Fibroblast of mammary gland (primary cell): ENCODE measurements at places on chromosomes 16 and 17.

- peak; percentile 28 for DNase-seq
Measured at GRCh38 chr17:55743103-55743679, 7.7 kb upstream of the PCTP start.

GRCh38 chr16:3498988-3499387 lies 1.8 kb upstream of the CLUAP1 start:
- DNase-seq, result no peak

GRCh38 chr17:67490471-67490870 lies 113.4 kb downstream of the PITPNC1 start:
- peak; percentile 69 for DNase-seq

DNA sequence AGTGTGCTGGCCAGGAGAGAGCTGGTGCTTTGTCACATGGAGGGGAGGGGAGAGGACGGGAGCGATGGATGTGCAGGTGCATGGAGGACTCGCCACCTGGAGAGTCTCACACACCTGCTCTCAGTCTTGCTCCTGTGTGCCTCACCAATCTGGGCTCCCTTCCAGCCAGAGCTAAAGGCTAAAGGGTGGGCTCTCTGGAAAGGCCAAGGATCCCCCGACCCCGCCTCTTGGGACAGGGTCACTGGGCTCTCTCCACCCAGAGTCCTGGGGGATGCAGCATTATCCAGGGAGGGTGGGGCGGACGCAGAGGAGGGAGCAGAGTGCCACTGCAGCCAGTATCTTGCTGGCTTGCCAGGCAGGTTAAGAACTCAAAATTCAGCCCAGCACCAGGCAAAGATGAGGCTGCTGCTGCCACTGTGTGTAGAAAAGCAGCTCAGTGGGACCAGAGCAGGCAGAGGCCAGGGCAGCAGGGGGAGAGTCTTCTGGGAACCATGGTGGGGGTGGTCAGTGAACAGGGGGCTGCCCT lies 5.4 kb upstream of the STAT5B start:
- no peak for DNase-seq

GRCh38 chr17:18986541-18987229 lies 17.9 kb downstream of the FAM83G start:
- DNase-seq, result no peak

DNA sequence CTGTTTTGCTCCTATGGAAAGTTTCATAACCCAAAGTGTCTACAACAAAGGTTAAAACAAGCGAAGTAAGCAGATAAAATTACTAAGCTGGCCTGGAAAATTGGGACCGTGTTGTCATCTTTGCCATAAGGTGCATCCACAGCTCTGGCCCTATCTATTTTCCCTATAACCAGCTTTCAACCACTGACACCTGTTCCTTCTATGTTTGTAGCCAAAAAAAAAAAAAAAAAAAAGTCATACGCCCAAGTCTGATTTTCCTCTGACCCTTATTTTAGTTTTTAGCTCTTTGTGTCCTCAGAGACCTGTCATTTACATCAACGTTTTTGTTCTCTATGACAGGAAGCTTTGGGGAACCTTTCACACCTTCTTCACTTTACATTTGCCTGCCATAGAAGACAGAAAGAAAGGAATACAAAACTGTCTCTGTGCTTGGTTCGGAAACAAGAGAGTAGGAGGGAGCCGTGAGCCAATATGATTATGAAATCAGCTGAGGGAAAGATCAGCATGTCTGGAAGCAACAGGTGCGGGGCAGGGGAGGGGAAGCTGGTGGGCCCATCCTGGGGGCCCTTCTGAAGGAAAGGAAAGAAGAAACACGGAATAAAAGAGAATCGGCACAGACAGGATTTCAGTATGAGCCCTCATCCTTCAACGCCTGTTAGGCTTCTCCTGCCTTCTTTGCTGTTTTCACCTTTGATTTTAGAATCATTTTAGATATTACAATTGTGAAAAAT lies 8.5 kb downstream of the HS3ST3A1 start:
- DNase-seq, result no peak

DNA sequence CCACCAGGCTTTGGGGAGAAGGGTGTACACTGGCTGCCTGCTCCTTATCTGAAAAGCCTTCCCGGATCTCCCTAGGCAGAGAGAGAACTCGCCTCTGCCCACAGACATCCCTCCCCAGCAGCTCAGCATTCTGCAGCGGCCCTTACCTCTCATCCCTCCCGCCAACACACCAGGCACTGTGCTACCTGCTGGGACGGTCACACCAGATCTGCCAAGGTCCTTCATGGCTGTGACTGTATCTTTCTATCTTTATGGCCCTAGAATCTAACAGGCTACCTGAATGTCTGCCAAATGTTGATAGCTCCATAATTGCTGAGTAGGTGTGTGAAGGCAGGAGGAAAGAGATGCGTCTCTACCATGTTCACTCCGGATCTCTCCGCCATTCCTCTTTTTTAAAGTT lies 7.9 kb downstream of the TSNAXIP1 start:
- DNase-seq, result no peak

DNA sequence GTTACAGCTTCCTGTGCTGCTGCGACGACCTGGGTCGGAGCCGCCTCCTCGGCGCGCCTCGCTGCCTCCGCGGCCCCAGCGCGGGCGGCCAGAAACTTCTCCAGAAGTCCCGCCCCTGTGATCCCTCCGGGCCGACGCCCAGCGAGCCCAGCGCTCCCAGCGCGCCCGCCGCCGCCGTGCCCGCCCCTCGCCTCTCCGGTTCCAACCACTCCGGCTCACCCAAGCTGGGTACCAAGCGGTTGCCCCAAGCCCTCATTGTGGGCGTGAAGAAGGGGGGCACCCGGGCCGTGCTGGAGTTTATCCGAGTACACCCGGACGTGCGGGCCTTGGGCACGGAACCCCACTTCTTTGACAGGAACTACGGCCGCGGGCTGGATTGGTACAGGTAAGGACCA lies 746 bp downstream of the HS3ST2 start:
- no peak for DNase-seq

GRCh38 chr17:44591206-44591605 lies 33.9 kb downstream of the FZD2 start:
- no peak for DNase-seq

- no peak for DNase-seq
Measured at GRCh38 chr17:44778656-44779210, 19.9 kb downstream of the ADAM11 start.

GRCh38 chr17:65434251-65434650 lies 127.2 kb downstream of the AXIN2 start:
- no peak for DNase-seq

GRCh38 chr16:65809627-65810026 lies 556.9 kb upstream of the CDH5 start:
- no peak for DNase-seq

DNA sequence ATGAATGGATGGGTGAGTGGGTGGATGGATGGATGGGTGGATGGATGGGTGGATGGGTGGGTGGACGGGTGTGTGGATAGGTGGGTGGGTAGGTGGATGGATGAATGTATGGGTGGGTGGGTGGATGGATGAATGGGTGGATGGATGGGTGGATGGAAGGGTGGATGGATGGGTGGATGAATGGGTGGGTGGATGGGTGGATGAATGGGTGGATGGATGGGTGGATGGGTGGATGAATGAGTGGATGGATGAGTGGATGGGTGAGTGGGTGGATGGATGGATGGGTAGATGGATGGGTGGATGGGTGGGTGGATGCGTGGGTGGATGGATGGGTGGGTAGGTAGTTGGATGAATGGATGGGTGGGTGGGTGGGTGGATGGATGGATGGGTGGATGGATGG lies 13.2 kb upstream of the ATP2C2 start:
- no peak for DNase-seq

DNA sequence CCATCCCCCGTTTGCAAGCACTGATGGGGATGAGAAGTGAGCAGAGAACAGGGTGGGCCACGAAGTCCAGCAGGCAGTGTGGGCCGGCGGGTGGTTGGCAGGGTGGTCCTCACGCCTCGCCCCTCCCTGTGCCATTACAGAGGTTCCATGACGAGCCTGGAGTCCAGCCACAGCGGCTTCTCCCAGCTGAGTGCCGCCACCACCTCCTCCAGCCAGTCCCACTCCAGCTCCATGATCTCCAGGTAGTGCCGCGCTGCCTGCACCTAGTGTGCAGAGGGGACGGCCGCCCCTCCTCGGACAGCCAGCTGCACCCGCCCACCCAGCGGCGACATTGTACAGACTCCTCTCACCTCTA lies 73.0 kb downstream of the SEC14L1 start:
- no peak for DNase-seq

GRCh38 chr17:16942141-16943031 lies 29.5 kb downstream of the TNFRSF13B start:
- DNase-seq, result no peak

DNA sequence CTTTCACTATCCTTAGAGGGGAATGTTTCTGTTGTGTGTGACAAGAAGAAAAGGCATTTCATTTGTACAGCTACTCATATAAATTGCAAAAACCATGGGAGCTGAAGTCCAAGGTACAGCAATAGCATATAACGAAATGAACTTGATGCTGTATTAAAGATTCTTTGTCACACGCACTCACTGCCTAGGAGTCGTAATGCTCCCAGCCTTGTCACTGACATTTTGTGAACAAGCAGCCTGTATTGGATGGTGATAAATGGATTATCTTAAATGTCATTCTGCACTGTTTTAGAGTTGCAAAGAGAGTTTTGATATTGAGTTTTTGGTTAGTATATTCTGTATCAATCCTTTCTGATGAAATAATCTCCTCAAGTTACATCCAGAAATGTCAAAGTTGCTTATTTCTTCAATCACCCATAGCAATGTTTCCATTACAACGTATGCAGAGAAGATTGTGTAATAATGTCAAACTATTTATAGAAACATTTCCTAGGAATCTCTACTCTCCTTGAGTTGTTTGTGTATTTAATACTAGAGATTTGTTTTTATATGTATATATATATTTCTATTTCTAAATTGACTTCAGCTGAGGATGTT lies 270.6 kb downstream of the FTO start:
- DNase-seq, result peak; percentile 10

DNA sequence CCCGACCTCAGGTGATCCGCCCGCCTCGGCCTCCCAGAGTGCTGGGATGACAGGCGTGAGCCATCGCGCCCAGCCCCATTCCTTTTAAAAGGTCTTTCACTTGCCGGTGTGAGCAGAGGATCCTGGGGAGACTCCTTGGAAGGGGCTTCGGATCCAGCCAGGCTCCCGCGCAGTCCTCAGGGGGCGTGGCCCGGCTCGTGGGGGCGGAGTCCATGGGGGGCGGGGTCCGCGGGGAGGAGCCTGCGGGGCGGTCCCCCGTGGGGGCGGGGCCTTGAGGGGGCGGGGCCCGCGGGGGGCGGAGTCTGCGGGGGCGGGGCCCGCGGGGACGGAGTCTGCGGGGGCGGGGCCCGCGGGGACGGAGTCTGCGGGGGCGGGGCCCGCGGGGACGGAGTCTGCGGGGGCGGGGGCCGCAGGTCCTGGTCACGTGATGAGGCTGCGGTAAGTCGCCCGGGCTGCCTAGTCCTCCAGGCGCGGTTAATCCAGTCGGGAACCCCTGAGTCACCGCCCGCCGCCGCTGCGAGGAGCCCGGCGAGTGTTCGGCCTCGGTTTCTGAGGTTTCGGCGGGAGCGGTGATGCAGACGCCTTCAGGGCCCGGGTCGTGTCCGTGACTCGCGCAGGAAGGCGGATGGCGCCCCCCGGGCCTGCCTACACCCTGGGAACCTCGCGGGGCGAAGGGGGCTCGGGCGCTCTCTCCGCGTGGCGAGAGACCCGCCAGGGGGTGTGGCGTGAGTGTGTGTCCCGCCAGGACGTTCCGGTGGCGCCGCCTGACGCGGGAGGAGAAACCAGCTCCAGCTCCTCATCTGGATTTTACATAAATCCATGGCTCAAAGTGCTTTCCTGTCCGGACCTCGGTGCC lies 23.6 kb upstream of the ABR start:
- peak; percentile 72 for DNase-seq

DNA sequence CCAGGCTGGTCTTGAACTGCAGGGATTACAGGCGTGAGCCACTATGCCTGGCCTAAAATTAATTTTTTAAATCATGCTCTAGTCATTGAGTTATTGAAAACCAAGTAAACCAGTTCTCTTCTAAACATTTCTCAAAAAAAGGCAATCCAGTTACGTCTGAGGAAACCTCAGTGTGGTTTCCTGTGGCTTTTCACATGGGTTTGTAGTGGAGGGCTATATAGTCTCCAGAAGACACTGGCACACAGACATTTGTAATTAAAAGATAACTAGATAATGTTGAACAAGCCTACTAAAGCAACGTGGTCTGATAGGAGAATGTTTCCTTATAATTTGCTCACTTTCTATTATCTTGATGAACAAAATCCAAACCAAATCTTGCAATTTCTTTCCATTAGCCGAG lies 5.2 kb upstream of the TOB1 start:
- no peak for DNase-seq

DNA sequence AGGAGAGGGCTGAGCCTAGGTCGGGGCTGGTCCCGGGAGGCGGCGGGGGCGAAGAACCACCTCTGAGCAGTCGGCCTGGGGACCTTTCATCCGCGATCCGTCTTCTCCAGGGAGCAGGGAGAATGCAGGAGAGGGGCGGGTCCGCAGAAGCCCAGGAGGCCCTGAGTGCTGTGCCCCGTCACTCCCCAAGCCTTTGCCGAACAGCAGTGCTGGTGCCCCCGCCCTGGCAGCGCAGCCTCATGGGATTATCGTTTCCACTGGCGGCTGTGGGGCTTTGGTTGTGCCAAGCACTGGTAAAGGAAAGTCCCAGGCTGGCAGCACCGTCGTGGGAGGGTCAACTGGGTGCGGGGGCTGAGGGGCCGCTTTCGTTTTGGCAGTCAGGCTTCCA lies 631 bp downstream of the TBL3 start:
- DNase-seq, result no peak

- DNase-seq, result no peak
Measured at GRCh38 chr17:56146534-56146933, 6.7 kb upstream of the ANKFN1 start.

DNA sequence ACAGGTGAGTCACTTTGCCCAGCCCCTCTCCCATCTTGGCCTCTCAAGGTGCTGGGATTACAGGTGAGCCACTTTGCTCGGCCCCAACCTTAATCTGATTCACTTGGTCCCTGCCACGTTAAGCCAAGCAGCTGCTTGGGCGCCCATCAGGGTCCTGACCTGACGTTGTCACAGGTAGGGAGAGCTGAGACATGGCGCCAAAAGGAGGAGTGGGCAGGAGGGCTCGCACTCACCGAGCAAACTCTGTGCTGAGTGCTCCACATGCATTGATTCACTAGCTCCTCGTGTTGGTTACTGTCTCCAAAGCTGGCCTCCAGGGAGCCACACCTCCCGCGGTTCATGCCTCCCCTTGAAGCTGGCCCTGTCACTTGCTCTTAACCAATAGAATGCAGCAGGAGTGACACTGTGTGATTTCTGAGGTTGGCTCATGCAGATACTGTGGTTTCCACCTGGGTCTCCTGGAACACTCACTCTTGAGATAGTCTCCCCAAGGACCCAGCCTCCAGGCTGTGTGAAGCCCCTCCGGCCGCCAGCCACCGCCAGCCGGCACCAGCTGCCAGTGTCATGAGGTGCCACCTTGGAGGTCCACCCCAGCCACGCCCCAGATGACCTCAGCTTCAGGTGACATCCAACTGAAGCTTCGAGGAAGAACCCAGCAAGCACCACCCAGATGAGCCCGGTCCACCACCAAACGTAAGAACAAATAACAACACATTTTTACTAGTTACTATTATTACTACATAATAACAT lies 223.0 kb downstream of the GSG1L start:
- DNase-seq, result no peak

- DNase-seq, result peak; percentile 70
Measured at GRCh38 chr16:87470332-87470731, 22.5 kb downstream of the ZCCHC14 start.
